Upper lobe of right lung (tissue), 1 donor: ENCODE measurements at places on chromosomes 11 and 22.

DNA sequence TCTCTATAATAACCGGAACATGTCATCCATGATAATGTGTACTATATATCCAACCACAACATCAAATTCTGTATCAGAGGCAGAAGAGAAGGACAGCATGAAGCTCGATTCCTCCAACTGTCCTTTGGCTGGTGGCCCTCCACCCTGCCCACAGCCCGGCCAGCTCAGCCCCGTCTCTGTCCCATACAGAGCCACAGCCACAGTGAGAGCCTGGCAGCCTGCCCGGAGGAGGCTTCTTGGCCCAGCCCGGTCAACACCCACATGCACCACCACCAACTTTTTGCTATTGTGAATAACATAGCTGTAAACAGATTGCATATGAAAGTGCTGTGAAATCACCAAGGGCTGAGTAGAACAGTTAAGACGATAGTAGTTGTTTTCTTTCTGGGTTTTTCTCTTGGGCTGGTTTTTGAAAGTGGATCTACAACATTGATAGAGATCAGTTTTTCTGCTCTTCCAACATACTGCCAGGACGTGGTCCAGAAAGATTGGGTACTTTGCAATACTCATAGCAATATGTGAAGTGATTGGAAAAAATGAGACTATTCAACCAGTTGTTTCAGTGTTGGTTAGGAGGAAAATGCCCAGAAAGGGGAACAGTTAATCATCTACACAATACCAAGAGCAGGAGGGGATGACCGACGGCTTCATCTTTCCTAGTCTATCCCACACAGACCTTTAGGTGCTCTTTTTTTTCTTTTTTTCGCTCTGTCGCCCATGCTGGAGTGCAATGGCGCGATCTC lies 6.9 kb upstream of the TUBA8 start:
- H3K4me3 ChIP-seq, result no peak overlapping the region
- DNase-seq, result no peak
- no peaks in the 10 kb centered on the region for H3K4me1 ChIP-seq
- no peak overlapping the region for H3K27ac ChIP-seq

GRCh38 chr22:19174106-19175025 lies 4.2 kb downstream of the SLC25A1 start:
- H3K27ac ChIP-seq, result no peak overlapping the region
- peaks cover 9% of the 10 kb centered on the region for H3K27me3 ChIP-seq
- H3K4me3 ChIP-seq, result no peak overlapping the region
- DNase-seq, result no peak
- peaks cover 45% of the 10 kb centered on the region for H3K4me1 ChIP-seq
- H3K36me3 ChIP-seq, result peaks cover 4% of the 10 kb centered on the region

GRCh38 chr11:11867720-11868119 lies 25.9 kb downstream of the USP47 start:
- no peak overlapping the region for H3K4me3 ChIP-seq
- no peaks in the 10 kb centered on the region for H3K27me3 ChIP-seq
- peaks cover 13% of the 10 kb centered on the region for H3K4me1 ChIP-seq
- no peaks in the 10 kb centered on the region for H3K36me3 ChIP-seq
- no peak for DNase-seq

GRCh38 chr22:48299124-48299523 lies 1528.5 kb downstream of the BRD1 start:
- no peaks in the 10 kb centered on the region for H3K27me3 ChIP-seq
- H3K27ac ChIP-seq, result no peak overlapping the region
- H3K36me3 ChIP-seq, result no peaks in the 10 kb centered on the region
- no peak overlapping the region for H3K4me3 ChIP-seq
- H3K4me1 ChIP-seq, result peaks cover 3% of the 10 kb centered on the region
